ENCODE measurements at places on chromosomes 11 and 22. TPM values are rescaled to one million over a fixed set of nuclear protein-coding genes. Genes with fewer than 3 reads are reported as not detected.

The SAA4 gene
- total RNA-seq, result not detected

DNA sequence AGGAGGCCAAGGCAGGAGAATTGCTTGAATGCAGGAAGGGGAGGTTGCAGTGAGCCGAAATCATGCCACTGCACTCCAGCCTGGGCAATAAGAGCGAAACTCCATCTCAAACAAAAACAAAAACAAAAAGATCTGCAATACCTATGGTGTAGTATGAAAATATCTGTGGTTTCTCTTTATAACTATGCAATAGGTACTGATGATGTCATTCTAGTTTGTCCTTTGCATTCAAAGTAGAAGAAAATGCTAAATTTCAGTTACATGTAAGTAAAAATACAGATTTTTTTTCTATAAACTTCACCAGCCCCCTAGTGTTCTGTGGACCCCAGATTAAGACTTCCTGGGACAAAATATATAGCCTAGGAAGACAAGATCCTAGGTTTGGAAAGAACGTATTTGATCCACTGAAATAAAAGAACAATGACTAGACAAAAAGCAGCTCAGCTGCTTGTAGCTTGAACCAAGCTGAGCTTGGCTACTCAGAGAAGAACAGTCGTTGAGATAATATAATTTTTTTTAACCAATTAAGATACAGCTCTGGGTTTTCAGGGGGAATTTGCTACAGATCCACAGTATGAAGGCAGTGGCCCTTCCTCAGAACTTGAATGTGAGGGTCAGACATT is 2.8 kb upstream of the HBE1 start:
- no peak for DNase-seq

The CHST1 gene
- total RNA-seq, result 0.87 TPM

DNA sequence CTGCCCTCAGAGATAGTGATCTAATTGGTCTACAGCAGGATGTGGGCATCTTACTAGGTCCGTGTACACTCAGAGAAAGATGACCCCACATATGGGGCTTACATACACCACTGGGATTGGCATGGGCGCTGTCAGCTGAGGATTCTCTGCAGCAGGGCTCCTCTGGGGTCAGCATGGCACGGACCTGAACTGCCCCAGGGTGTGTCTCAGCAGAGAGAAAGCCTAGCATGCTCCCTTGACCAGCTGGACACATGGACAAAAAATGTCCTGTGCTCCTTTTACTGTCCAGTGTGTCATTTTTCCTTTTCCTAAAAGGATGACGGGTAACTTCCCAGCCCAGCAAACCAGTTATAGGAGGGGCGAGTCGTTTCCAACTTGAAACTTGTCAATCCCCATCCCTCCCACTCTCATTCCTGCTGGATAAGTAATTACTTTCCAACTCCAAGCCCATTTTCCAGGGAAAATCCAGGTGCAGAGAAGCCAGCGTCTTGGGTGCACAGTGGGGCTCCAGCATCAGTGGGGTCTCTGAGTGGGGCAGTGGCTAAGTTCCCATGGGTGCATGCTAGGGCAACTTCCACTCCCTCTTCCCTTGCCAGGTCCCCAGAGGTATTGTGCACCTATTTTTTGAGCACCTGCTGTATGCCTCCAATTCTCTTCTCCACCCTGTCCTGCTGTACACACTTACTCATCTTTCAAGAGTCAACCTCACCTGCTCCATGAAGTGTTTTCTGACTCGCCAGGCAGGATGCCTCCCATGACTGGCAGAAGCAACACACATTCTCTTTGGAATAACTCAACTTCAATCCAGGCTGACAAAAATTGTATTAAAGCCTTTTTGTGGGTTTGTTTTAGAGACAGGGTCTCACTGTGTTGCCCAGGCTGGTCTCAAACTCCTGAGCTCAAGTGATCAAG is 5.0 kb downstream of the VSTM5 start:
- DNase-seq, result no peak

The XKR3 gene
- not detected for total RNA-seq

The CENATAC gene
- 15.7 TPM for total RNA-seq

- DNase-seq, result no peak
These were observed 165.1 kb downstream of the WNT11 start for GRCh38 chr11:76041208-76041607.

DNA sequence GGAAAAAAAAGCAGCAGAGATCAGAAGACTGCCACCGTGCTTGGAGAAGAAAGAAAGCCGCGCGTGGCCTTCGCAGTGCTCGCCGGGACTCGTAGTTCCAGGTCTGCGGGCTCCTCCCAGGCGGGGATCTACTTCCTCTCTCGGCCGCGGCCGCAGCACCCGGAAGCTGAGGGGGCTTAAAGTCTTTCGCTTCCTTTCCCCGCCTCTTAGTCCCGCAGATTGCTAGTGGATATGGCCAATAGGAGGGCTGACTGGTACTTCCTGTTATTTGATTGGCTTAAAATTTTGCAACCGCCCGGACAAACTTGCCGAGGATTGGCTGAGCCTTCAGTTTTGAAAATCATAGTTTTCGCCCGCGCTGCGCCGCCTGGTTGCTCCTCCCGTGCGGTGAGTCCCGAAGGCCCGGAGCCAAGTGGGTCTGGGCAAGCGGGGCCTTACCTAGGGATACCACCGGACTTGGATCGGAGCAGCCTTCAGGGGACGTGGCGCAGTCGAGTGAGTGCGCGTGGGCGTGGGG is at the start of gene INCENP:
INCENP (plus strand) TSS at position 343 of the 517 bp plus-strand sequence. CDS start 4,151 bp downstream, outside the sequence.
- peak; percentile 99 for DNase-seq

The TMPRSS4 gene
- not detected for total RNA-seq

The AQP11 gene
- 1.2 TPM for total RNA-seq

DNA sequence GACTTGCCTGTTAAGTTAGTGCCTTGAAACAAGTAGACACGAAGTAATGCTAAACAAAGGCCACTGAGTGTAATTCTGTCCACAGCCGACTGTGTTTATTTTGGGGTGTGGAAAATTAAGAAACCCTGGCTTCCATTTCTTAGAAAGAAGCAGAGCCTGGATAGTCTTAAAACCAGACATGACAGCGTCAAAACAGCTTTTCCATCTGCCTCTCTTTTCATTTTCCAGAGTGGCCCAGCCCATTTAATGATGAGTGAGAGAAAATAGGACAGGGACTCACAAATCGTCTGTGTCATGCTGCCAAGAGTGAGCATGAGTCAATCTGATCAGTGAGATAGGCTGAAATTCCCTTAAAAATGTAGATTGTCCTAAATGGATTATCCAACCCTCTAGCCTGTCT is 485.9 kb downstream of the JRKL start:
- no peak for DNase-seq

The ANO1 gene
- total RNA-seq, result 2.3 TPM

- no peak for DNase-seq
These were observed 29.9 kb downstream of the GLB1L2 start for GRCh38 chr11:134361661-134362060.

DNA sequence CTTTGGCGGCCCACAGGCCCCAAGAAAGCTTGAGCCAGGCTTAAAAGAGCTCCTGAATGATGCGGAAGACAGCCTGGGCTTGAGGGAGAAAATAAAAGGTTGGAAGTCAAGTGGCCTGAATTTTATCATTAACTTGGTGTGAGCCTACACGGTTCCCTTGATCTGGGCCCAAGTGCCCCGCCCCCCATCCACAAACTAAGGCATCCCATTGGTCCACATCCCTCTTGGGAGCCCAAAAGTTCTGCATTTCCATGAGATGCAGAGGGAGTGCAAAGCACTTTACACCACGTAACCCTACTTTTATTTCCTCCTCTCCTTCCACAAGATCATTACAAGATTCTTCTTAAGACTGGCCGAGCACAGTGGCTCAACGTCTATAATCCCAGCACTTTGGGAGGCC is 22.2 kb downstream of the LARGE1 start:
- no peak for DNase-seq

The TXNRD2 gene
- total RNA-seq, result 3.3 TPM

The KRTAP5-10 gene
- total RNA-seq, result not detected

The PDGFD gene
- 4.0 TPM for total RNA-seq

DNA sequence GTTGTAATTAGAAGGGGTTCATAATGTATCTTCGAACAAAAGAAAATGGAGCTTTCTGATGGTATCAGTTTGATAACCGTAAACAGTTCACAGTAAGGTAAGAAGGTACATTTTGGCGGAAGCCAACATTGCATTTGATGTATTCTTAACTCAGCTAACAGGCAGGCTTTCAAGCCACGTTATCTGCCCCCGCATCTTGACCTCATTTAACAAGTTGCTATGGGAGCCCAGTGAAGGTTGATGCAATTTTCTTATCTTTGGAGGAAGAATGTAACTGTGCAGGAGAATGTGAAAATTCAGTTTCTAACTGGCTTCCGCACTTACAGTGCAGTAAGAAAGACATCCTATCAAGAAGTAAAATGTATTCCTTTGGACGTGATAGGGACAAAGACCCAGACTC is 110.6 kb downstream of the ETS1 start:
- DNase-seq, result no peak

The PKNOX2 gene
- total RNA-seq, result 2.2 TPM

GRCh38 chr22:27554106-27554811 is 247.3 kb downstream of the MN1 start:
- DNase-seq, result no peak

The RIMBP3C gene
- total RNA-seq, result 0.70 TPM

- DNase-seq, result no peak
These were observed 3.0 kb downstream of the PNPLA2 start for GRCh38 chr11:821512-822371.

GRCh38 chr11:44788536-44789261 is 61.9 kb downstream of the TSPAN18 start:
- DNase-seq, result no peak

GRCh38 chr11:119571311-119571710 is 148.3 kb upstream of the THY1 start:
- DNase-seq, result no peak

The PAMR1 gene
- total RNA-seq, result 3.2 TPM

DNA sequence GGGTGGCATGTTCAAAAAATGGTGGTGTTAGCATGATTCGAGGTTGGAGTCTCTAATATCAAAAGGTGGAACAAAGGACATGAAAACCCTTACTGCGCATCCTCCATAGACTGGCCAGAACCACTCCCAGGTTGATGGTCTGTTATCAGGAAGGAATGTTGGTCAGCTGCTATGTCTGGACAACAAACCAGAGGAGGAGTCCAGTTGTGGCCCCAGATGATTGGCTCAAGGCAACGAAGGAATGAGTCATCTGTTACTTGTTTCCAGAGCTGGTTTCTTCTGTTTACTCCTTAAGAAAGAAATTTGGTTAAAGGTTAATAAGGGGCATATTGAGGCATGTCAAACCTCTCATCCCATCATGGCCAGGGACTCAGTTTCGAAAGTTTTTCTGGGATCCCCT is 56.8 kb upstream of the GRIA4 start:
- DNase-seq, result no peak

All from H7 (cell line).